Suprapubic skin (tissue), 4 donors: ENCODE measurements at places on chromosomes 5 and 9. TPM values are rescaled to one million over a fixed set of nuclear protein-coding genes. Genes with fewer than 3 reads are reported as not detected.

CENPH gene
- 5.4 TPM for total RNA-seq

SMIM3 gene
- total RNA-seq, result 10.5 TPM

TSLP gene
- 1.4 TPM for total RNA-seq

F12 gene
- total RNA-seq, result 9.8 TPM

IFNA21 gene
- not detected for total RNA-seq

BHMT2 gene
- total RNA-seq, result 7.5 TPM

BAAT gene
- total RNA-seq, result not detected

OLFML2A gene
- total RNA-seq, result 16.7 TPM

GRCh38 chr5:55714339-55714738 is 2.2 kb upstream of the SLC38A9 start:
- no peak for DNase-seq

- DNase-seq, result no peak
Observed at GRCh38 chr9:92740009-92740408, 24.6 kb downstream of the BICD2 start.

DNA sequence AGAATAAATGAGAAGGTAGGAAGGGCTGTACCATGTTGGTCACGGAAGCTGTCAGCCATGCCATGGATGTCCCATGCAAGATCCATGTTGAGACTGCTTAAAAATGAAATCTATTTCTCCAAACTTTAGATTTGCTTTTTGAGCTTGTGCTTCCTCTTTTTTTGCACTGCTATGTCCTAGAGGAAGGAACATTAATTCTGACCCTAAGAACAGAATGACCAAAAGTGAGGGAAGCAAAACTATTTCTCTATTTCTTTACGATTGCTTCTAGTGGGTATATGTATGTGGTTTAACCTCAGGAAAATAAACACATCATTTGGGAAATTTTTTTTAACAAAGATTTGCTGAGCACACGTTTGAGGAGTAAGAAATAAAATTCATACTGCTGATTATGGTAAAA is 84.6 kb downstream of the USP20 start:
- DNase-seq, result no peak

DNA sequence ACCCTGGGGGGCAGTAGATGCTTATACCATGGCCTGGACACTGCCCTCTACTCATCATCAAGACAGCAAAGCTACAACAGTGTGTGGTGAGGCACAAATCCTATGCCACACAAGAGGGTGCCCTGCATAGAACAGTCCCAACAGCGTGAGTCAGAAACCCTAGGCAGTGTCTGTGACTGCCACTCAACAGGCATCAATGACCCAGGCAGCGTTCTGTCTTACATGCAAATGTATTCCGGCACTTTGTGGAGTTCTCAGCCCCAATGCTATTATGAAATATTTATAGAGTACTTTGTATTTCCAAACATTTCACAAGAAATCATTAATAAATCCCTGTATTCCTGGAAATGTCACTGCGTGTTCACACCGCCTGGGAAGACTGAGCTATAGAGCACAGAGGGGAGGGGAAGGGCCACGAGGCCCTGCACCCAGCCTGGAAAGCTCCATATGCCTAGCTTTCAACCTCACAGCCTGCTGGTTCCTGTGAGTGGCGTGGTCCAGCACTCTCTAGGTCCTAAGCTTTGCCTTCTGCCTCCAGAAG is 77.7 kb downstream of the NIPSNAP3B start:
- no peak for DNase-seq

- no peak for DNase-seq
Observed at GRCh38 chr5:124736082-124736804, 10.2 kb downstream of the ZNF608 start.

DNA sequence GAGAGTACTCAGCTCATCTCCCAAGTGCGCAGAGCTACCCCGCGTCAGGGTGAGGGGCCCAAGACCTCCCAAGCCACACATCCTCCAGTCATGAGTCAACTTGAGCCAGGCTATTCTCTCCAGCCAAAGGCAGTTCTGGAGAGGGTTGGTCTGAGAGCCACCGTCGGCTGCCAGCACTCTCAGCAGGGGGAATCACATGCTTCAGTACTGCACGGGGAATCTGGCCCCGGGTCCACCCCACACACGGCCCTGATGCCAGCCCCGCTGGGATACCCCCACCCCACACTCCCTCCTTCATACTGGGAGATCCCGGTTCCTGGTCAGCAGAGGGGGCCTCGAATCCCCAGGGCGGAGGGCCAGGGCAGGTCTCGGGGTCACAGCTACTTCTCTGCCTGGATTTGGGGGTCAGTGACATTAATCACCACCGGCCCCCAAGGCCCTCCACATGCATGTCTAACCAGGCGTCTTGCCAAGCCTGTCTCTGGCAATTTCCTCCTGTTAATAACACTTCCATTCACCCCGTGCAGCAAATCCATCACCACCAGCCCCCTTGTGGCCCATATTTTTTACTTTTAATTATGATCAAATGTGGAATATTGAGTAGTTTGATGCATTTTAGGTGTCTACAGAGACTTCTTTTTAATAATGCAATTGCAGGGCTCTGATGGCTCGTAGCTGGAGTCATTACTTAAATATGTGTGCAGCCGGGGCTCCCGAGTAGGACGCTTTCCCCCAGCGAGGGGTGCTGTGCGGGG is 102.9 kb upstream of the PPP1R26 start:
- no peak for DNase-seq

DNA sequence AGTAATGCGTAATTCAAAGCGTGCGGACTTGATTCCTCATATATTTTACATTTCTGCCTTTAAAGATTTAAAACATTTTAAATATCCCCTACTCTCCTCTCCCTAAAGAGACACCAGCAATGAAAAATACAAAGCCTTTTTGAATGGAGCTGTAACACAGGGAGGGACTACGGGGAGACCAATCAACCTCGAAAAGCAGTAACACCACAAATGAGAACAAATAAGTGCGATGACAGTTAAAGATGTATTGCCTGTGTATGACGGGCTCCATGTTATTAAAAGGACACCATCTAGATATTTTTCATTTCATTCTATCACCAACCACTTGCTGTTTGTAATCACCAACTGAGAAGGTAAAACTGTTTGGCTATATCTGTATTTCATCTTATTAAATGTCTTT is 230.3 kb upstream of the TBCA start:
- DNase-seq, result no peak

DNA sequence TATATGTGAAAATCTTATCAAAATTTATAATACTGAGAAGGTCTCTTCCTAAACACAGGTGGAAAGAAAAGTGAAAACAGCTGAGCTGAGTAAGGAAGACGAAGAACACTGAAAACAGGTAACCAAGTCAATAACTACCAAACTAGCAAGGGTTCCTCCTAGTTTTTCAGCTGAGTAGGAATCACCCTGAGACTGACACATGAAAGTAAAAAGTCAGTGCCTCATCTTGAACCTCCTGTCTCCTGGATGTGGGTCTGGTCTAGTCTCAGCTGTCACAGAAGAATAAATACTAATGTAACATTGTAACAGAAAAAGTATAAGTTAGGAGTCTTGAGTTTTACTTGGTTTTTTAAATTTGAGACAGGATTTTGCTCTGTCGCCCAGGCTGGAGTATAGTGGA is 121.0 kb downstream of the MEF2C start:
- no peak for DNase-seq

- peak; percentile 48 for DNase-seq
Observed at GRCh38 chr9:113542741-113543140, 79.2 kb downstream of the RGS3 start.

- DNase-seq, result peak; percentile 71
Observed at GRCh38 chr5:116766470-116766947, 191.9 kb upstream of the SEMA6A start.

- DNase-seq, result no peak
Observed at GRCh38 chr9:4590430-4591122, 71.5 kb upstream of the PLPP6 start.

DNA sequence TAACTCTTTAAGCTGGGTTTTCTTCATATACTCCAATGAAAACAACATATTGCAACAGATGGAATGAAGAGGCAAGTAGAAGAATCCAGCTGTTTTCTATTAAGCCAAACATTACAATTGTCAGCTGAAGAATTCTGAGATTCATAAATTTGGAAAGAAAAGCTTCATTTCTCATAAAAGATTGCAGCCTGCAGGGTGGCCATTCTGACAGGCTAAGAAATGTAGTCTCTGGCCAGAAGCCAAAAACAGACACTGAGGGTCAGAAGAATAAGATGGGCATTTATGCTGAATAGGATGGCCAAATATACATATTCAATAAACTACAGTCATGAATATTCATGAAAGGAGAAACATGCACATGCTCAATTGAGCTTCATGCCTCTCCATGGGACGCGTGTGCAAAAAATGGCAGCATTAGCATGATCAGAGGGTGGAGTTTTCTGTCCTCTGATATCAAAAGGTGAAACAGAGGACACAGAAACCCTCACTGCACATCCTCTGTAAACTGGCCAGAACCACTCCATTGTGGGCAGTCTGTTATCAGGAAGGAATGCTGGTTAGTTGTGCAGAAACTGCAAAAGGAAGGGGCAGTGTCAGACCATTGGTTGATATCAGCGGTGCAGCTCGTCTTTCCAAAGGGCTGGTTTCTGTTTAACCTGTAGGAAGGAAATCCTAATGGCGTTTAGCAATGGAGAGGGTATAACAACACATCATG is 50.2 kb downstream of the FXN start:
- no peak for DNase-seq

GRCh38 chr5:53017383-53017782 is 28.2 kb downstream of the ITGA2 start:
- DNase-seq, result no peak

- DNase-seq, result no peak
Observed at GRCh38 chr9:34929506-34930102, 28.5 kb upstream of the PHF24 start.

DNA sequence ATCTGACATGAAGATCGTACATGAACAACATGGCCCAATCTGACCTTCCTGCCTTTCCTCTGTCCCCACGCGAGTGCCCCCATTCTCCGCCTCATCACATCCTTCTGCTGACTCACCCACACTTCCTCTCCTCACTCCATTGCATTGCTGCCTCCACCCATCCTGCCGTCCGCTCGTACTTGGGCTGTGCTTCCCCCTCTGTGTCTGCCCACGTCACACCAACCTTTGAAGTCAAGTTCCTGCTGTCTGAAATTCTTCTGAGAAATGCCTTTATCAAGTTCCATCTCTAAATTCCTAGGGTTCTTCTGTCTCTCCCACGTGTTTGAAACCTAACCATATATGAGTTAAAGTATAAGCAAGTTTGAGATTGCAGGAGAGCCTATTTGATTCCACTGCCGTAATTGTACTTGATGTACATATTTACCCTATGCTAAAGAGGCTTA is 18.0 kb upstream of the STARD4 start:
- peak; percentile 81 for DNase-seq

DNA sequence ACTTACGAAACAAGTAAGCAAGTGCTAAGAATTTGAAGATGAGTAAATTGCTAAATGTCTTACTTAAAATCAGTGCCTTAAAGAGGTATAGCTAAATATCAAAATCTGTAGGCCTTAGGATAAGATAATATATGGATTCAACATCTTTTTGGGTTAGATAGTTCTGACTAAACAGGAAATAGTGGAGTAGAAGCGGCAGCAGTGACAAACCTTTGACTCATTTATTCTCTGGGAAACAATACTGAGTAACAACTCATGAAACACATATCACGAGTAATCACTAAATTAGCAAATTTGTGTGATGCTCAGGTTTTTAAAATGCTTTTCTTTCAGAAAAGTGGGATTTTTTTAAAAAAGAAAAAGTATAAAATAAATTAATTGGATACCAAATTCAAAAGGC is 762.1 kb upstream of the TYRP1 start:
- DNase-seq, result no peak

GRCh38 chr9:89734600-89735041 is 129.8 kb downstream of the GADD45G start:
- DNase-seq, result no peak

GRCh38 chr5:109563189-109563588 is 126.5 kb upstream of the MAN2A1 start:
- no peak for DNase-seq

- no peak for DNase-seq
Observed at GRCh38 chr5:139049780-139050179, 148.4 kb downstream of the SIL1 start.

DNA sequence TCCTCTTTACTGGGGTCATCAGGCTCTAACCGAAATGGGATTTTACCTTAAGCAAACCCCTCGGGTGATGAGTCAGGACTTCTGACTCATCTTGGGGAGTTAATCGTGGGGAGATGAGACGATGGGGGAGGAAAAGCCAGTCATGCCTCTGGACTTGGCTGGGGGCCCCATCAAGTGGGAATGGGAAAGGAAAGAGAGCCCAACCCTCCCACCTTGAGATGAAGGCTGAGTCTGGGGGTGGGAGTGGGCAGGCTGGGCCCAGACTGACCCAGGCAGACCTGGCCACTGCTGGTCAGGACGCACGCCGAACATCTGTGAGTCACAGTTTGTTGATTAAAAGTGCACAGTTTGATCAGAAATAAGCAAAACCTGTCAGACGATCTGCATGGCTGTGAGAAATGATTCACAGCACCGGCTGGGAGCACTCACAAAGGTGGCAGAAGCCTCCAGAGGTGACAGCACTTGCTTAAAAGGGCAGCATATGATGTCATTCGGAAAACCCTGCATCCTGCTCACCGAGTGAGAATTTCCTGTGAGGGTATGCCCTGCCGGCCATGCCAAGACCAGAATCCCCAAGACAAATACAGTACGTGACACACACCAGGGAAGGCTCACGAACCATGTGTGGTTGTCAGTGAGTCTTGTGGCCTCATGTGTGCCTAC is 50.0 kb upstream of the SLC25A51 start:
- no peak for DNase-seq

DNA sequence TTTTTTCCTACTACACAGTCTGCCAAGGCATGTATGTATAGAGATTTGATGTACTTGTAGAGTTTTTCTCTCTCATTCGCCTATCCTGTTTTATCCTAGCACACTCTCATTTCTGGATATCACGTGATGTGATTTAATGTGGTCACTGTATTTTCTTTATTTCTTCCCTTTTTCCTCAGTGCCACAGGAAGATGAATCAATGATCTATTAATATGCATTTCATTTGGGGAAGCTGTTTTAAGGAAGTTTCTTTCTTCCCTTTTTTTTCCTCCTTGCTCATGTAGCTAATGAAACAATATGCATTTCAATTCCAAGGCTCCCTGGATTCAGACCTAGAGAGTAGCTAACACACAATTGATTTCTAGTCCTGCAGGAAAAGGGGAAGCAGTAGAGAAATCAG is 506.3 kb upstream of the WWC1 start:
- DNase-seq, result no peak
